ENCODE measurements at places on chromosomes 3 and 15. TPM values are rescaled to one million over a fixed set of nuclear protein-coding genes. Genes with fewer than 3 reads are reported as not detected.

GRCh38 chr3:125212091-125212508, 448 bp downstream of the SLC12A8 start:
- peak; percentile 34 for DNase-seq

GRCh38 chr3:10363935-10364334, 43.0 kb upstream of the SEC13 start:
- no peak for DNase-seq

DNA sequence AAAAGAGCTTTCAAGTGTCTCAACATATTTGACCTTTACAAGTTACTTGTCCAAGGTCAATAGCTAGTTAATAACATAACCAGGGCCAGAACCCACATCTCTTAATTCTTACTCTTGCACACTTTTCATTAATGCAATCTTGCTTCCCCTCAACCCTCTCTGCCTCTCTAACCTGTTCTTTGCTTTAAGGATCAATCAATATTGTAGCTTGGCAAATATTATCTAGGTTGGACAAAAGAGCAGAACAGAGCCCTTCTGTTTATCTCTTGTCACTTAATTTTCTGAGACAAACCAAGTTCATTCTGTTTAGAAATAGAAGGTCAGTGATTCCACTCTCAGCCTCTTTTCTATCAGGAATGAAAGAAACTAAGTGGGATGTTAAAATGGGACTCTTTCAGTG, 180.5 kb downstream of the USP13 start:
- no peak for DNase-seq

- DNase-seq: no peak
These were observed 27.2 kb downstream of the SNX1 start for GRCh38 chr15:64122936-64123351.

GRCh38 chr3:136329593-136329992, 79.5 kb downstream of the PCCB start:
- DNase-seq: no peak

The MCF2L2 gene
- 1.4 TPM for total RNA-seq

DNA sequence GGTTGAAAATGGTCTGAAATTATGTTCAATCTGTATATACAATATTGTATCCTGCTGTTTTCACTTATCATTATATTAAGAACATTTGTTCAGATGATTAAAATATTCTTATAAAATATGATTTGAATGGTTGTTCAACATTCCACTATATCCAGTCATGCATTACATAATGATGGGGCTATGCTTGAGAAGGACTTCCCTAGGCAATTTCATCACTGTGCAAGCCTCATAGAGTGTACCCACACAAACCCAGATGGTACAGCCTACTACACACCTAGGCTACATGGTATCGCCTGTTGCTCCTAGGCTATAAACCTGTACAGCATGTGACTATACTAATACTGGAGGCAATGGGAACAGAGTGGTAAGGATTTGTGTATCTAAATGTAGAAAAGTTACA, 30.5 kb downstream of the SLC7A14 start:
- DNase-seq: no peak

GRCh38 chr3:42402394-42403096, 7.9 kb downstream of the LYZL4 start:
- no peak for DNase-seq

GRCh38 chr15:82305621-82306048, 43.0 kb downstream of the SAXO2 start:
- no peak for DNase-seq

GRCh38 chr3:127136706-127137105, 56.2 kb upstream of the PRR23E start:
- DNase-seq: no peak

- no peak for DNase-seq
These were observed 36.7 kb downstream of the MEGF11 start for GRCh38 chr15:66216806-66217205.

GRCh38 chr3:47594792-47595191, 16.1 kb upstream of the CSPG5 start:
- no peak for DNase-seq

The FBXL2 gene
- 0.69 TPM for total RNA-seq

The RHCG gene
- total RNA-seq: 0.67 TPM

GRCh38 chr15:75032395-75032794, 9.0 kb downstream of the PPCDC start:
- no peak for DNase-seq

Measured in colonic mucosa (tissue), 4 donors.